ENCODE measurements at places on chromosomes 2 and 18.

GRCh38 chr18:39660141-39660540 lies 2094.5 kb upstream of the CELF4 start:
- DNase-seq = no peak

DNA sequence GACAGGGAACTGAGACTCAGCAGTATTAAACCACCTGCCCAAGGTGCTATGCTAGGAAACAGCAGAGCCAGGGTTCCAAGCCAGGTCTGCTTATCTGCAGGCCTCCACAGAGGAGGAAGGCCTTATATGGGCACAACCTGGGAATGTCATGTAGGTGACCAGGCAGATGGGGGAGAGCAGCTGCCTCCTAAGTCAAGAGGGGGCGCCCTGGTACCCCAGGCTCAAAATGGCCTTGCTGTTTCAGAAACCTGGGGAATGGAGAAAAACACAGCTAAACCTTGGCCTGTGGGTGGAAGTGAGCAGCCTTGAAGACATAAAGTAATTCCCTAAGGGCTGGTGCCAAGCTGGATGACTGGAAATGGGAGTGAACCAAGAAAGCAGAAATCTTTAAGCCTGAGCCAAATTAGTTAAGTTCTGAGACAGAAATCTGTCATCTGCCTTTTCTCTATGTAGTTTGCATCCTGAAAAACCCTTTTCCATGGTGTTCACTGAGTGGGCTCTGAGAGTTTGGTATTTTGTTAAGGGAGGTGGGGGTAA lies 79.1 kb downstream of the MAPK4 start:
- no peak for DNase-seq

- no peak for DNase-seq
Observed at GRCh38 chr2:152167065-152167464, 8.5 kb downstream of the STAM2 start.

- DNase-seq = no peak
Observed at GRCh38 chr18:688323-688722, 24.1 kb downstream of the ENOSF1 start.

DNA sequence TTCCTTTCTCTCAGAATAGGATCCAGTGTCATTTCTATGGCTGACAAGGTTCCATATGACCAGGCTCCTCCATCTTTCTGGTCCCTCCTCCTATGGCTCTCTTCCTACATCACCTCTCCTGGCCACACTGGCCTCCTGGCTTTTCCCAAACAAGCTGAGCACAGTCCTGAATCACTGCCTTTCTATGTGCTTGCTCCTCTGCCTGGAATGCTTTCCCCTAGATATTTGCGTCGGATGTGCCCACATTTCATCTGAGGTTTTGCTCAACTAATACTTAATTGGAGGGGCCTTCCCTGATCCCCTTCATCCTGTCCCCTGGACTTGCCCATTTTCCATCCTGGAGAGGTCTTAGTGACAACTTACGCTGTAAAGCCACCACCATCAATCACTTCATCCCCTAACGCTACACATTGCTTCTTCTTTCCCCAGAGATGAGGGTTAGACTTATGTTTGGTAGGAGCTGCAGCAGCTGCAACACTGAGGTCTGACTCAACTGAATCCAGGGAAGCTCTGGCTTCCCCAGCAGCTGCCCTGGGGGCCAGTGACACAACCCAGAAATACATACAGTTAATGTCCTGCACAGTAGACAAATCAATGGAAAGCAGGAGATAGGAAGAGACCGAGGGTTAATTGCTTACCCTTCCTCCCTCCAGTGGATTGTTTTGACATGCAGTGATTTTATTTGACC lies 42.9 kb downstream of the QPCT start:
- DNase-seq = no peak

DNA sequence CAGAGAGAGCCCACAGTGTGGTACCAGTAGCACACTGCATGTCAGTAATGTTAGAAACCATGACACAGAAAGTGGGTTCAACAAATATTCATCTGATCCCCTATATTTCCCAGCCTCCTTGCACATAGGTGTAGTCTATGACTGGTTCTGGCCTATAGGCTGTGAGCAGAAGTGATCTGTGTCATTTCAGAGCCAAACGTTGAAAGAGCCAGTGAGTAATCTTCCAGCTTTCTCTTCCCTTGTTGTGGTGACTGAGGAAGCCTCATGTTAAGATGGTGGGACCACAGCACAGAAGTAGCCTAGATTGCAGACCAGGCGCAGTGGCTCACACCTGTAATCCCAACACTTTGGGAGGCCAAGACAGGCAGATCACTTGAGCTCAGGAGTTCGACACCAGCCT lies 4.1 kb downstream of the TMEM237 start:
- no peak for DNase-seq

GRCh38 chr2:164080486-164080885 lies 344.7 kb upstream of the FIGN start:
- DNase-seq = no peak

DNA sequence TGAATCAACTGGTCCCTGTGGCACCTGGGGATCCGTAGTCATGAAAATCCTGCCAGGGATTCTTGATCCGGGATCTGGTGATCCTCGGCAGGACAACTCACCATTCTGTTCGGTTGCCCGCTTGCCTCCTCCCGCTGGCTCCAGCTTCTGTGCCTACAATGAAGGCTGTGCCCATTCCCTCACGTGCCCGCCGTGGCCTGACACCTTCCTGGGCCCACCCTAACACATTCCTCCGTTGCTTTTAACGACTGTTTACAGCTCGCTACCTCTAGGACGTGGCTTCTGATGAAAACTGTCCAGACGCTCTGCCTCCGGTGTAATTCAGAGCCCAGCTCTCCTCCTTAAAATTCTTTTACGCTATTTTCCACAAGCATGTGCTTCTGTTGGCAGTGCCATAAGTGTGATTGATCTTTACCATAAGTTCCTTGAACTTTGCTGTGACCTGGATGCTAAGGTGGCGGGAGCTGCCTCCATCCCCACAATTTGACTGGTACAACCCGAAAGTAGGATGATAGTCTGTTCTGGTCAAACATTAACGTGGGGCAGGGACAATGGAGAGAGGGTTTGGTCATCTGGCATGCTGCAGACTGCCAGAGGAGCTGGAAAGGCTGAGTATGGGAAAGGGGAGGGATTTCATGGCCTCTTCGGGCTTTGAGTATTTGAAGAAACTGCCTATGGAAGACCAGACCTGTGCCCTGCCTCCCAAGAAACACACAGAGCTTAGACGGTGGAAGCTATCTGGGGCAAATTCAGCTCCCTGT lies 206.8 kb upstream of the TNP1 start:
- no peak for DNase-seq

DNA sequence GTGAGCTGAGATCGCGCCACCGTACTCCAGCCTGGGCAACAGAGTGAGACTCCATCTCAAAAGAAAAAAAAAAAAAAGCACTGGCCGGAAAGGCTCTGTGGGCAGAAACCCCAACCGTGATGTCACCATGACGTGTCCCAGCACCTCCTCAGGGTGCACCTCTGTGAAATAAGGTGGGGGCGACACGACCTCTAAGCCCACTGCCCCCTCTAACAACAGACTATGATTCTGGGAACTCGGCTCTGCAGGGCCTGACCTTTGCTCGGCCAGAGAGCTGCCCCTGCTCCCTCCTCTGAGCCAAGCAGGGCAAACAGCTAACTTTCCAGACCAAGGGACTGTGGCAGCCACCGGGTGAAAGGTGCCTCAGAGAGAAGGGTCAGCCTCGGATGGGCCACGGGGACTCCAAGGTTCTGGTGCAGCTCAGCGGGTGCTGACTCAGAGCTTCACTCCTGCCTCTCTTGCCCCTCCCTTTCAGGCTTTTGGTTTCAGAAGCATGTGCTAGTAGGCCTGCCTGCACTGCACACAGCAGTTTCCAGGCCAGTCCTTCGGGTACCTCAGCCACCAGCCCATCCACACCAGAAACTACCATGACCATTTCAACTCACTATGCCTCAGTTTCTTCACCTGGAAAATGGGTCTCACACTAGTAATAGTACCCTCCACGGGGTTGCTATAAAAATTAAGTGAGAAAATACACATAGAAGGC lies 8.0 kb downstream of the TMBIM1 start:
- peak; percentile 81 for DNase-seq

DNA sequence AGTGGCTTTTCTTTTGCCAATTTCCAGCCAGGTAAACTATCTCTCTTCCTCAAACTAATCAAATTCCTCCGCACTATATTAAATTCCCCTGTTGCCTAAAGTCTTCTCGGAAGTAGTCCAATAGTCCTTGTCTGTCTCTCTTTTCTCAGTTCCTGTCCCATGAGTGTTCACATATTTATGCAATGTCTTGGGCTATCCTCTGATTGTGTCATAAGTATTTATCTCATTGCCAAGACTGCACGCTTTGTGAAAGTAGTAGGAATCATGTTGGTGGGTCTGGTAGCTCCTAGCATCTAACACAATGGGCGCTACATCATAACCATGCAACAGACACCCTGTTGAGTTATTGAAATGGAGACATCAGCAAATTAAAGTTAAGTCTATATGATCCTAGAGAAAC lies 59.9 kb upstream of the POU3F3 start:
- DNase-seq = no peak

GRCh38 chr2:30134582-30134981 lies 12.2 kb upstream of the YPEL5 start:
- DNase-seq = no peak

- DNase-seq = no peak
Observed at GRCh38 chr2:176138526-176138922, 9.0 kb downstream of the HOXD8 start.

- DNase-seq = no peak
Observed at GRCh38 chr18:31267823-31268481, 50.0 kb upstream of the DSG1 start.

DNA sequence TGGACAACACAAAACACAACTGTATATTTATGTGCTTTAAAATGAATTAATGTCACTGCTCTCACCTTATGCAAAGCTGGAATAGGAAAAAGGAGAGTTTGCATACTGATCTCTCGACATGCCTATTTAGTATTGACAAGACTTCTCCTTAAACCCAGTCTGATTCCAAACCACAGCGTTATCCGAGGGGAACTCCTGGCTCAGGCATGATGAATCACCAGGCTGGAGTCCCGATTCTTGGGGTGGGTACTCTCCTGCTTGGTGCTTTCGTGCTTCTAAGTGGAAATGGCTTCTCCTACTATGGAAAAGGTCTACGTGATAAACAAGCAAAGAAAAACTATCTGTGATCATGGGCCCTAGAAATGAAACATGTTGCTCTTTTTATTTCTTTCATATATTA lies 88.9 kb upstream of the SLC35G4 start:
- no peak for DNase-seq

DNA sequence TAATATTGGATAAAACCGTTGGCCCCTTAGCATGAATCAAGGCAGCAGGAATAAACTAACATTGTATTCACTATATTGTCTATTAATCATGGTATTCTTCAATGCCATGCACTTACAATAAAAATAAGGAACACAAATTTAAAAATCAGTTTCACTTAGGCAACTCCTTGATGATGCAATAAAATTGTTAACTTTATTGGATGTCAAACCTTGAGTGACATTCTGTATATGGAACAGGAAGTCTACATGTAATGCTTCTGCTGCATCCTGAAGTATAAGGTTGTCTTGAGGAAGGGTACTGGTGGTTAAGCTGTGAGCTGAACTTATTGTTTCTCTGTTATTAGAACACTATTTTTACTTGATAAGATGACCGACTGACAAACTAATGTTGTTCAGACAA lies 605.5 kb downstream of the SATB2 start:
- no peak for DNase-seq

DNA sequence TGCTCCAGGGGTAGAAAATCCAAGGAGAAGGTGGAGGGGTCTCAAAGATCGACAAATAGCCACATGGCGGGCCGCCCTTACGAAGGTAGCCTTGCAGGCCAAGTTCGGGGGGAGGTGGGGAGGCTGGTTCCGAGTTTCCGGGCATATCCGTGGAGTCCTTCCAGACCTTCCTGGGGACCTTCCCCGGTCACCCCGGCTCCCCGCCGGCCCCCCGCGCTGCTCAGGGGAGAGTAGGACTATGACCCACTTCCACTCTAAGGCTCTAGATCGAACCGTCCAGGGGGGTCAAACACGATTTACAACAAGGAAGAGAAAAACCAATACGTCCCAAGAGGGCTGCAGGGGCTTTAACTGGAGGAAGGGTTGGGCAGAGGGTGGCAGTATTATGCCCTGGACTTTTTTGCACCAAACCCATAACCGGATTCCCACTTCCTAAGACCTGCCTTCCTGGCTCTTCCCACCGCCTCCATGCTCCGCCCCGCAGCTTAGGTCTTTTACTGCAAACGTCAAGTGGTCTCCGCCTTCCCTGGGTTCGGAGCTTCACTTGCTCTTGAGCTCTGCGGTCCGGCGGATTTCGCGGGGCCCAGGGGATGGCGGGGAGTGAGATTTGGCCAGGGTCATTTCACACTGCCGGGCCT lies 779 bp upstream of the LYPD6 start:
- DNase-seq = no peak

GRCh38 chr2:108363024-108363907 lies 14.5 kb upstream of the SULT1C4 start:
- no peak for DNase-seq

GRCh38 chr2:144834998-144835633 lies 315.2 kb upstream of the ZEB2 start:
- DNase-seq = no peak

- no peak for DNase-seq
Observed at GRCh38 chr2:168137510-168138180, 109.8 kb downstream of the STK39 start.

All from activated CD8-positive, alpha-beta memory T cell treated with anti-CD3 and anti-CD28 coated beads for 24 hours (primary cell).